ENCODE measurements at places on chromosomes 1 and 21. TPM values are rescaled to one million over a fixed set of nuclear protein-coding genes. Genes with fewer than 3 reads are reported as not detected.

DNA sequence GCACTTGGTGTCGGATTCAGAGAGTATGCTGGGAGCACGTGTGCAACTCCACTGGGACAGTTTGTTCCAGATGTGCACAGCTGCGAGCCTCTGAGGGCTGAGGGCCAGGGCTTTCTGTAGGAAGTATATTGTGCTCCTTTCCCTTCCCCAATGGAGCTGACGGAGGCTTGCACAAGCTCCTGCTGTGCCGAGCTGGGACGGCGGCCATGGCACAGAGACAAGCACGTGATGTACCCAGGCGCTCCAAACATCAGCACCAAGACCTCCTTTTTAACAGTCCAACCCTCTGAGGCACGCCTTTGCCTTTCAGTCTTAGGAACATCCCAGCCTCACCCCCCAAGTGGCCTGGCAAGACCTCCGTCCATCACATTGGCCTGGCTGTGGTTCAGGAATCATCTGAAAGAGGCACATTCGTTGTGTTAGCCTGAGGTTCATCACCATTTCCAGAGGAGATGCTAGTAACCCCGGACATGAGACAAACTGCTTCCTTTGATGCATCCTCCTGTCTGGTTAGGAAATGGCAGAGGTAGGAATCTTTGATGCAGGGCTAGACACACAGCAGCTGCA is 339.2 kb upstream of the KAZN start:
- peak; percentile 90 for DNase-seq

DNA sequence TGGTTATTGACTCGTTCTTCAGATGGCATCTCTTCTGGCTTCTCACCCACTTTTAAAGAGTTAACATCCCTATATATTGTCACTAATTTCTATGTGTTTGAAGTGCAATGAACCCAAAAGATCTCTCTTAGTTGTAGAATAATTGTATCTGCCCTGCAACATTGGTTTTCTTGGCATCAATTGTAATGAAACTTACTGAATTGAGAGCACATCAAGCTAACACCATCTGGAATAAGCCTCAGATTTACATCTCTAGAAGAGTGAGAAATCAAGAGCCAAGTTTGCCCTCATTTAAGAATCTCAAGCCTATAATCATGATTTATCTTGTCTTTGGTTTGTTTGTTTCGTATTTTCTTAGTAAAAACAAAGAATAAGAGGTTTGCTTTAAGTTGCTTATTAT is 372.6 kb upstream of the LRRC7 start:
- DNase-seq = no peak

- DNase-seq = no peak
These were observed 34.1 kb downstream of the ACOT7 start for GRCh38 chr1:6359216-6360116.

DNA sequence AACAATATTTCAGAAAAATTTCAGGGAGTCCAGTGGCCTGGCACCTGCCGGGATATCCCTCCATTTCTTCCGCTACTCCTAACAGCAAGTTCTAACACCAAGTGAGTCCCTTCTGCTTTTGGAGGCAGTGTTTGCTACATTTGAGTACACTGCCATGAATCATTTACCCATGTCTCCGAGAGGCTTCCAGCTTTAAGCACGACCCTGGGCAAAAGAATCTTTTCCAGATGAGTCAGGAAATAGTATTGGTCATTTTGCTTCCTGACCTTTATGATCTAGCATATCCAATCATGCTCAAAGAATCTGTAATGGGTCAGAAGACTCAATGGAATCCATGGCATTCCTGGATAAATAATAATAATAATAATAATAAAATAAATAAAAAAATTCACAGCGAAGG is 60.7 kb upstream of the FMN2 start:
- no peak for DNase-seq

GRCh38 chr1:58432851-58433668 is 113.5 kb downstream of the OMA1 start:
- DNase-seq = peak; percentile 61

The CELA2B gene
- total RNA-seq = not detected

GRCh38 chr1:222643606-222643937 is 25.7 kb downstream of the MIA3 start:
- DNase-seq = no peak

GRCh38 chr1:66940981-66941380 is 16.2 kb downstream of the MIER1 start:
- DNase-seq = no peak

GRCh38 chr21:33968080-33968994 is 52.7 kb upstream of the ATP5PO start:
- DNase-seq = no peak

The VAMP3 gene
- 39.5 TPM for total RNA-seq

The PLA2G5 gene
- total RNA-seq = 0.16 TPM

- peak; percentile 79 for DNase-seq
These were observed 163.0 kb downstream of the GRIK3 start for GRCh38 chr1:36871146-36871971.

The CYP2J2 gene
- 0.47 TPM for total RNA-seq

Measured in occipital lobe (tissue), 3 donors.